ENCODE measurements at places on chromosomes 13 and 19.

DNA sequence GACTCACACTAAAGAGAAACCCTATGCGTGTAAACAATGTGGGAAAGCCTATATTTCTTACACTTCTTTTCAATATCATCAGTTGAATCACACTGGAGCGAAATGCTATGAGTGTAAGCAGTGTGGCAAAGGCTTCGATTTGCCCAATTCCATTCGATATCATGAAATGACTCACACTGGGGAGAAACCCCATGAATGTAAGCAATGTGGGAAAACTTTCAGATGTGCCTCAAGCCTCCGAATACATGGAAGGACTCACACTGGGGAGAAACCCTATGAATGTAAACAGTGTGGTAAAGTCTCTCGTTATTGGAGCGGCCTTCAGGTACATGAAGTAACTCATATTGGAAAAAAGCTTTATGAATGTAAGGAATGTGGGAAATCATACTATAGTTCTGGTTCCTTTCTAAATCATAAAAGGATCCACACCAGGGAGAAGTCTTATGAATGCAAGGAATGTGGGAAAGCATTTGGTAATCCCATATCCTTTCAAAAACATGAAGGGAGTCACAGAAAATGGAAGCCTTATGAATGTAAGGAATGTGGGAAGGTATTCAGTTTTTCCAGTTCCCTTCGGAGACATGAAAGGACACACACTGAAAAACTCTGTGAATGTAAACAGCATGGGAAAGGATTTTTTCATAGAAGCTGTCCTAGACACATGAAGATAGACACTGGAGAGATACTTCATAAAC lies 28.1 kb downstream of the ZNF20 start:
- DNase-seq: no peak

DNA sequence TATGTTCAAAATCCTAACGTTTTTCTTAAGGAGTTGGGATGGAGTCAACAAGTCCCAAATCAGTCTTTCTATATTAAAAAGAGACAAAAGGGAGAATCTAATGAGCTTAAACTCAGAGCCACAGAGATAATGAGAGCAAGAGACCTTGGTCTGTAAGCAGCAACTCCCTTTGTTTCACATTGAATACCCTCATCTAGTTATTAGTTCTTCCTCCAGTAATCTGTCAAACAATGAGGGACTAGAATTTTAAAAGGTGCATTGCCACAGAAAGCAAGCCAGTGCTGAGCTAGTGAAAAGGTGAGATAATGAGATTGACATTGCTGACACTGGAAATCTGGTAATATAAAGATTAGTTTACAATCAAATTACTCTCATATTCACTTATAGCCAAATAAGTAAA lies 718.6 kb downstream of the DACH1 start:
- DNase-seq: no peak

- no peak for DNase-seq
Observed at GRCh38 chr13:38854226-38854625, 136.4 kb downstream of the STOML3 start.

- DNase-seq: no peak
Observed at GRCh38 chr13:97491452-97491851, 57.5 kb downstream of the RAP2A start.

- DNase-seq: no peak
Observed at GRCh38 chr13:85833921-85834320, 34.7 kb upstream of the SLITRK6 start.

DNA sequence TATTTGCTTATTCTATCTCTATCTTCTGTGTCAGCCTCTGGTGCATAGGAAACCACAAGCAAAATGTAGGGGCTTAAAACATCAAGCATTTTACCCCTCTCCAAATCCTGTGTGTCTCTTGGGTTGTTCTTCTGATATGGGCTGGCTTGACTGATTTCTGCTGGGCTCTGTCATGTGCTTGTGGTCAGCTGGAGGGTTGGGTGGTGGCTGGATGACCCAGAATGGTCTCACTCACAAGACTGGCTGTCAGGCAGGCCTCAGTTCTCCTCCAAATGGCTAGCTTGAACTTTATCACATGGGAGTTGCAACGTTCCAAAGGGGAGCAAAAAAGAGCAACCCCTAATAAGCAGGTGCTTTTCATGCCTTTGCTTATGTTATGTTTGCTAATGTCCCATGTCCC lies 9.6 kb upstream of the LYPD5 start:
- DNase-seq: no peak

DNA sequence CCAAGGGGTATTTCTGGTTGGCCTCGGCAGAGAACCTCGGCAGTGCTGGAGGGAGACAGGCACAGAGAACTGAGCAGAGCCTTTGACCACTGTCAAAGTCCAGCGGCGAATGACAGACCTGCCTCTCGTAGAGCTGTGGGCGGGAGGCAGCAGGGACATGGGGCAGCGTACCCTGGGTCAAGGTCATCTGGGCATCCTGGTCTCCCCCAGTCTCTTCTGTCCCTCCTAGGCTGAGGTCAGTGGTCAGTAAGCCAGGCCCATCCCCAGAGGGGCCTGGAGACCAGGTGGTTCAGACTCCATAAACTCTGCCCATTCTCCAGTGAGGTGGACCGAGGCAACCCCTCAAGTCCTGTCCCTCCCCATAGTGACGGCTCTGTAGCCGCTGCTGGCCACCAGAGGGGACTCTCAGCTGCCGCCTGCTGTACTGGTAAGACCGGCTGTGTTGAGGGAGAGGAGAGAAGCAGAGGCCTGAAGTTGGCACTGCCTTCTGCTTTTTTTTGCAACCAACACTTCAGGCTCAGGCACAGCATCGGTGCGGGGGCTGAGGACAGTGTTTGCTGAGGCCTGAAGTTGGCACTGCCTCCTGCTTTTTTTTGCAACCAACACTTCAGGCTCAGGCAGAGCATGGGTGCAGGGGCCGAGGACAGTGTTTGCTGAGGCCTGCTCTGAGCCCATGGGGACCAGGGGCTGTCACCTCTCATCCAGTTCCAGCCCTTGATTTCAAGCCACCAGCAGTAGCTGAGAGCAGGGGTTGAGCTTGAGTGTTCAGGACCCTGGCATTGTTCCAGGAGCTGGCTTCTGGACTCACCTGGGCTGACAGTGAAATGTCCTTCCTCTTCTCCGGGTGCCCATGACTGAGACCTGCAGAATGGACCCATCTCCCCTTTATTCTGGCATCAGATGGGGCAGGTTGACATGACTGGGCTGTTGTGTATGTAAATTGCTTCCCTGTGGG lies at the start of gene PGLYRP2:
PGLYRP2 (minus strand) TSS at position 111 of the 955 bp plus-strand sequence. CDS start 130 bp downstream, outside the sequence.
- no peak for DNase-seq

GRCh38 chr19:47005164-47005641 lies 14.4 kb upstream of the NPAS1 start:
- no peak for DNase-seq

DNA sequence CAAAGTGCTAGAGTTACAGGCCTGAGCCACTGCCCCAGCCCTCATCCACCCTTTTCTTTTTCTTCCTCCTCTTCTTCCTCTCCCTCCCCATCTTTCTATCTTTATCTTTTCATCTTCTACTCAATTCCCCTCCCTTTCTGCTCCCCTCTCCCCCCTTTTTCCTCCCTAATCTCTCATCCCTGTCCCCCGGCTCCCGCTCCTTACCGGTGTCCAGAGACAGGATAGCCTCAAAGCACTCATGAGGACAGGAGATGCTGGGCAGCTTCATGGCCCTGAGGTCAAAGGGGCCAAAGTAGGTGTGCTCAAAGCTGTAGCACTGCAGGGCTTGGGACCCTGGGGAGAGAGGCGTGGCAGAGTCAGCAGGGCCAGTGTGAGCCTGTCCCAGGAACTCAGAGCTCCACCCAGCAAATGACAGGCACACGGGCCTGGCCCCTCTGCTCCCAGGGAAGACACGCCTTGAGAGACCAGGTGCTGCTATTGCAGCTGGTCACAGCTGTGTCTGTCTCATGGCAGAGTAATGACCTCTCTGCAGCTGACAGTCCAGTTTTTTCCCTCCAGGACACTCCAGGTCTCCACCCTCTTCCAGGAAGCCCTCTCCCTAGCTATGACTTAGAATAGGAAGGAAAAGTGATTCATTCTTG lies 2.6 kb downstream of the LYPD5 start:
- no peak for DNase-seq

DNA sequence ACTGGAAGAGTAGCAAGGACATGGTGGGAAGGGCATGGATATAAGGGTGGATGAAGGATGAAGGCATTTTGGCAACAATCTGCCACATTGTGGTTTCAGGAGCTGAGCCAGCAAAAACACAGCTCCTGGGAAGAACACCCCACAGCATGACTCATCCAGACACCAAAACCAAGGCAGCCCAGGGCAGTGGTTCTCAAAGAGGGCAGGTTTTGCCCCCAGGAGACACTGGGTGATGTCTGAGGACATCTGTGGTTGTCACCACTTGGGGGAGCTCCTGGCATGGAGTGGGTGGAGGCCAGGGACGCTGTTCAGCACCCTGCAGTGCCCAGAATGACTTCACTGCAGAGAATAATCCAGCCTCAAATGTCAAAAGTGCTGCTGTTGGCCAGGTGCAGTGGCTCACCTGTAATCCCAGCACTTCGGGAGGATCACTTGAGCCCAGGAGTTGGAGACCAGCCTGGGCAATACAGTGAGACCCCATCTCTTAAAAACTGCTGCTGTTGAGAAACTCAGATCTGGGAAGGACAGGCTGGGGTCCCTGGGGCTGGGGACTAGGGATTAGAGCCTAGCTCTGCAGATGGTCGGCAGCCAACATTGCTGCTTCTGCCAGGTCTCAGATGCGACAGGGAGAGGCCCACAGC lies 16.1 kb downstream of the ZFR2 start:
- peak; percentile 61 for DNase-seq

GRCh38 chr19:48480183-48480557 lies 11.0 kb downstream of the CYTH2 start:
- DNase-seq: peak; percentile 29

DNA sequence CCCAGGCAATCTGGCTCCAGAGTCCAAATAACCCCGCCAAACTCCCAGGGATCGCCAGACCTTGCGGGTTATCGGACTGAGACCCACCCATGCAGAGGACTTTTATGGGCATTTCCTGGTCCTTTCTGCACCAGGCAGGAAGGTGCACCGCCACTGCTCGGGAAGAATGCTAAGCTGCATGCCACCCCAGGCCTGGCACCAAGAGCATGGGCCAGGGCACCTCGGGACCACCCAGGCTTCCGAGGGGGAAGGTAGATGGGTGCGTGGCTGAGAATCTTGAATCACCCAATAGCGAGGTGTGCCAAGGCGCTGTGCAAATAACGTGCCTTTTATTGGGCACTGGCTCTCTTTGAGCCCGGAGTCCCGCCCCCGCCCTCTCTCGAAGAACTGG lies 422 bp upstream of the ZNF575 start:
- DNase-seq: no peak

DNA sequence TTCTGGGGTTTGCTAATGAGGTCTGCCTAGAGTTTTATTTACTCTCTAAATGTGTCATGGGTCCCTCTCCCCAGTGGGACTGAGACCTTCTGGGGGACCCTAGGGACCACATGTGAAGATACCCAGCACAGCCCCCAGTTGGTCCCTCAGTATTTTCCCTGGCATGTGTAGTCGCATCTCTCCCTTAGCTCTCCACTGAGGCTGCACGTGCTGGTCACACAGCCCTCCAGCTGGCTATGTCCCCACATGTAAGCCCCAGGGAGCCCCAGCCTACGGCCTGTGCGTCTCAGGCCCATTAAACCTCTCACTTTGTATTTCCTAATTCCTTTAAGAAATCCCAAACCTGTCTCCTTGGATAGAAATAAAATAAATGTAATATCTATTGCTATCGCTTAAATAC lies 189.6 kb upstream of the TSHZ3 start:
- DNase-seq: no peak

DNA sequence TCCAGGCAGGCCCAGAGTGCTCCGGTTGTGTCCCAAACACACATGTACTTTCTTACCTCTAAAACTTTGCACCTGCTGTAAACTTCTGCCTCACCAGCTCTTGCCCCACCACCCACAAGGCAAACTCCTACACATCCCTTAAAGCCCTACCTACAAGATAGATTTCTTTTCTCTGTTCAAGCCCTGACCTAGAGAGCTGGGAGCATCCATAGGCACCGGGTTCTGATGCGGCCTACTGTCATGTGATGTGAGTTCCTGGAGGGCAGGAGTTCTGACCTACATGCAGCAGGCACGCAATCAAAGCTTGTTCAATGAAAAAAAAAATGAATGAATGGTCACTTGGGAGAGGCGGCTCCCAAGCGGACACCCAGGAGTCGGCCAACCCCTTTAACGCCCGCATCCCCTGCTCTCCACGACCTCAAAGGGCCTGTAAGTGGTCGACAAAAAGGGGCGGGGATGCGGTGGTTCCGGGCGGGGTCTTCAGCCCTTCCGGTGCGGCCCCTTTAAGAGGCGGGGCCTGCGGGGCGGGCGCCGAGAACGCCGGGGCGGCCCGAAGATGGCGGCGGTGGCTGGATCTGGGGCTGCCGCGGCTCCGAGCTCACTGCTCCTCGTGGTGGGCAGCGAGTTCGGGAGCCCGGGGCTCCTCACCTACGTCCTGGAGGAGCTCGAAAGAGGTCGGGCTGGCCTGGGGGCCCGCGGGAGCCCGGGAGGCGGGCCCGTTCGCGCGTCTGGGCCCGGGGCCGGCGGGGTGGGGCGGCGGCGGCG lies at the start of gene MAP1S:
MAP1S (plus strand) TSS at position 534 of the 765 bp plus-strand sequence; CDS start at position 557, 23 bp downstream.
- DNase-seq: peak; percentile 29

DNA sequence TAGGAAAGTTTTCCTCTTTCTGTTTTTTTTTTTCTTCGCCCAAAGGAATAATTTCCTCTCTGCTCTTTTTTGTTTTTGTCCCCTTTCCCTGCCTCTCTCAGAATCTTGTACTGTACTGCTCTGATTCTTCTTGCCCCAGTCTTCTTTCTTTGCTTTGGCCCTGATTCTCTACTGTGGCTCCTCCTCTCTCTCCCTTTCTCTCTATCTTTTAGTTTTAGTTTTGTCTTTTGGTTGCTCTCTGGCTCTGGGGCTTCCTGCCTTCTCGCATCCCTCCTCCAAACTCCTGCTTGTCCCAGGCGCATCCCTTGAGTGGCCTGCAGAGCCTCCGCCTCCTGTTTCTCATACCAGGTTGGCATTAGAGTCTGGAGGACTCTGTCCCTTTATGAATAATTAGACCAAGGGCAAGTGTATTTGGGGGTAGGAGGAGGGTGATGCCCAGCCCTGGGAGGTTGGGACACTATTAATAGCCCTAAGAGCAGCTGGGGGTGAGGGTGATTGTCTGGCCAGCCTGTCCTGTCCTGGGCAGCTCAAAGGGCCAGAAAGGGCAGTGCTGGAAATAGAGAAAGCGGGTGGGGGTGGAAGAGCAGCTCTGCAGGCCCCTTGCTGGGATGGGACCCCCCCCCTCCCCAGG lies 39.1 kb downstream of the LYL1 start:
- peak; percentile 47 for DNase-seq

DNA sequence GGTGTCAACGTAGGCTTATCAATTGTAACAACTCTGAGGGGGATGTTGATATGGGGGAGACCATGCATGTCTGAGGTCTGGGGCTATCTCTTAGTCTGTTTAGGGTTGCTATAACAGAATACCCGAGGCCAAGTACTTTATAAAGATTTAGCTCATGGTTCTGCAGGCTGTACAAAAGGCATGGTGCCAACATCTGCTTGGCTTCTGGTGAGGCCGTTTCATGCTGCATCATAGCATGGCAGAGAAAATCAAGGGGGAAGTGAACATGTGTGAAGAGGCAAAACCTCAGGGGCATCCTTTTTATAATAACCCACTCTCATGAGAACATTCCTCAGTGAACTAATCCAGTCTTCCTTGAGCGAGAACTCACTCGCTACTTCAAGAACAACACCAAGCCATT lies 353.8 kb downstream of the ENOX1 start:
- peak; percentile 4 for DNase-seq

- DNase-seq: no peak
Observed at GRCh38 chr19:41876847-41877832, at the start of gene CD79A. TSS of gene CD79A (plus strand) at chr19:41877279. CDS start at chr19:41877305, 26 bp downstream.

GRCh38 chr19:5091684-5092480 lies 123.0 kb downstream of the KDM4B start:
- DNase-seq: no peak

Data from fibroblast of gingiva (primary cell).